ENCODE measurements at places on chromosomes 6 and 20.

DNA sequence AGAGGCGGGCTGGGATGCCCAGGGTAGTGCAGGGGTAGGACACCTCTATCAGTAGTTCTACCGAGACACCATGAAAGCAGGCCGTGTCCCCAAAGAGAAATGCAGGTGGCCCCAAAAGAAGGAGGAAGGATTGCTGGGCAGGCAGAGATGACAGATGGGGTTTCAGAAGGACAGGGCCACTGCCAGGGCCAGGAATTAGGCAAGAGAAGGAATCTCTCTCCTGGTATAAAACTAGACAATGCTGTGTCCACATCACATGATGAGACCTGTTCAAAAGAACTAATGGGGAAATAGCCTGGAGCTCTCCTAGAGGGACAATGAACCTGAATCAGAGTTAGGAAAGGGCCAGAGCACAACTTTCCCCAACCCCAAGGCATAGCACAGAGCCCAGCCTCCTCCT, 21.6 kb upstream of the VSX1 start:
- DNase-seq, result no peak

- no peak for DNase-seq
These were observed 208.3 kb upstream of the NT5E start for GRCh38 chr6:85241498-85242052.

- no peak for DNase-seq
These were observed 13.9 kb downstream of the MACROD2 start for GRCh38 chr20:14009208-14009607.

DNA sequence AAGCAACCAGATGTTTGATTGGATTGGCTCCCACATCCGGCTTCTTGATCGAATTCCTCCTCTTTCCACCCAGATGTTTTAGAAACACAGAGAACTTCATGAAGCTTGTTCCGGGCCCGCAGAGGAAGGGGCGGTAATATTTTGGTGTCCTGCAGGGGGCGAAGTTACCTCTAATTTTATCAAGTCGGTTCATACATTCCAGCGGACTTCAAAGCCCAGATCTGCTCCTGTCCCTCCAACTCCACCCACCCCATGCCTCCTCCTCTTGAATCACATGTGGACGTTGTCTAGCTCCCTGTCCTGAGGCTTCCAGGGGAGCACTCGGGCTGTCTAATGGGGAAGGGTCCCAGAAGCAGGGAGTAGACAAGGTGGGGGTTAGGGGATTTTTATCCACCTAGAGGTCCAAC, 2.9 kb upstream of the BMP6 start:
- DNase-seq, result no peak

GRCh38 chr6:84061613-84062398, 28.2 kb downstream of the MRAP2 start:
- DNase-seq, result peak; percentile 30

GRCh38 chr6:80173411-80173810, 66.9 kb downstream of the BCKDHB start:
- DNase-seq, result no peak

GRCh38 chr6:113289166-113289565, 568.0 kb upstream of the MARCKS start:
- peak; percentile 44 for DNase-seq

- no peak for DNase-seq
These were observed 38.0 kb upstream of the HIVEP1 start for GRCh38 chr6:11974089-11974488.

GRCh38 chr6:57283106-57283505, 34.3 kb upstream of the PRIM2 start:
- DNase-seq, result no peak

DNA sequence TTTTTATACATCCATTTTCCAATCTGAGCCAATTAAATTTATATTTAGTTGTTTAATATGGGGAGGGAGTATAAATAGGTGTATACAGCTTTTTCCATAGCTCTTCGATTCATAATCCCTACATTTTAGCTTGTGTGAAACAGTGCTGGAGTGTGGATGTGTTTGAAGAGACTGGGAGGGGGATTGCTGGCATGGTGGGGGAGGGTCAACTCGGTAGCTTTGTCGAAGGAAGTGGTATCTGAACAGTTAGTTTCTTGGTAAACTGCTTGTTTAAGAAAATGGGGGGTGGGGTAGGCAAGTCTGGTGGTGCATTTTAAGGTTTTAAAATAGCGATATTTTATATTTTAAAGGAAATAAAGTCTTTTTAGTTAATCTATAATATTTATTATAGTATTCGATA, 1.4 kb upstream of the LIN28B start:
- no peak for DNase-seq

- DNase-seq, result no peak
These were observed 238.8 kb upstream of the ECI2 start for GRCh38 chr6:4374216-4374615.

Measured in NCI-H1436 treated with DMSO at 0.1 percent for 48 hours (cell line).